RPMI7951 (cell line): ENCODE measurements at places on chromosomes 1 and 21. TPM values are rescaled to one million over a fixed set of nuclear protein-coding genes. Genes with fewer than 3 reads are reported as not detected.

DNA sequence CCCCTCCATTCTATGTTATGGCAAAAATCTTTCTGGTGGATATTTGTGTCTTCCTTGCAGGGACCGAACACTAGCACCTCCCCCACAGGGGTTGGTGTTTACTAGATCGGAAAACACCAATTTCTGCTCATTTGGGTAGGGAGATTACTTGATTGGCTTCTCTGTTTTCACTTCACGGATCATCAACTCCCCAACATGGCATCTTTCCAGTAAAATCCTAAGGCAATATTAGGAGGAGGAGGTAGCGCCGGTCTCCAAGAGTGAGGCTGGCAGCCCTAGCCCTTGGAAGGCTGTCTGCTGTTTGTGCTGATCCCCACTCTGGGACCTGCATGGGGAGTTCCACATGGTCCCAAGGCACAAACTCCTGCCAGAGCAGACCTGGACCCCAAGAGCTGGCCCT is 12.2 kb downstream of the VASH2 start:
- DNase-seq: no peak

GRCh38 chr1:16391411-16391810 is 24.4 kb downstream of the SZRD1 start:
- DNase-seq: no peak

Gene VAV3
- 0.84 and 1.7 TPM in 2 replicates for total RNA-seq

GRCh38 chr1:16145030-16145661 is 10.7 kb downstream of the EPHA2 start:
- peak; percentile 92 for DNase-seq

Gene ABCG1
- total RNA-seq: not detected in 2 replicates

Gene RABGGTB
- 111 and 115 TPM in 2 replicates for total RNA-seq

Gene KIF21B
- 0.60 and 0.68 TPM in 2 replicates for total RNA-seq

- peak; percentile 55 for DNase-seq
Measured at GRCh38 chr1:92486251-92487077, at the start of gene GFI1. GFI1 (minus strand) TSS chr1:92486925; CDS start chr1:92483487, 3,438 bp downstream.

Gene ATP1A2
- not detected in 2 replicates for total RNA-seq

DNA sequence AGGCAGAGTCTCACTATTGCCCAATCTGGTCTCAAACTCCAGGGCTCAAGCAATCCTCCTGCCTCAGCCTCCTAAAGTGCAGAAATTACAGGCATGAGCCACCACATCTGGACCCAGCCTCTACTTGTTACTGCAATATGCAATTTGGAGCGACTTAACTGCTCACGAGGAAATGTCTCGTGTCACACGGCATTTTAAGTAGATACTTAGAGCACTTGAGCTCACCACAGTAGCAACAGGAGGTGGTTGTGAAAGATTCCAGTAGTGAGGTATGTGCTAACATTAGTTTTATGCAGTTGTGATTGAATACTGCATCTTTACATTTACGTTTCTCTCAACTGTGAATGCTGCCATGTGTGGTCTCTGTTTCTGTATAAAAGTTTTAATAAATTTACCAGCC is 5.8 kb upstream of the NDUFV3 start:
- DNase-seq: no peak

DNA sequence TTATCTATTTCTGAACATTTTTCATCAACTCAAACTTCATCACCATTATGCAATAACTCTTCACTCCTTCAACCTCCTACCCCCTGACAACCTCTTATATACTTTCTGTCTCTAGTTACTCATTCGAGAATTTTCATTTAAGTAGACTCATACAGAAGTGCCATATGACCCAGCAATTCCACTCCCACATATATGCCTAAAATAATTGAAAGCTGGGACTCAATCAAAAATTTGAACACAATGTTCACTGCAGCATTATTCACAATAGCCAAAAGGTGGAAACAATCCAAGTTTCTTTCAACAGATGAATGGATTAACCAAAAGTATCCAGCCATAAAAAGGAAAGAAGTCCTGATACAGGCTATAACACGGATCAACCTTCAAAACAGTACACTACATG is 24.1 kb downstream of the COL11A1 start:
- DNase-seq: no peak

Gene LRRIQ3
- total RNA-seq: 2.0 and 2.1 TPM in 2 replicates

Gene GSTM3
- total RNA-seq: 229 and 247 TPM in 2 replicates

GRCh38 chr1:234093741-234094140 is 189.3 kb downstream of the SLC35F3 start:
- peak; percentile 39 for DNase-seq

- no peak for DNase-seq
Measured at GRCh38 chr21:19541602-19542001, 1138.0 kb upstream of the TMPRSS15 start.

- DNase-seq: no peak
Measured at GRCh38 chr1:111475701-111476100, 1.9 kb downstream of the C1orf162 start.

GRCh38 chr1:102550729-102551384 is 554.1 kb upstream of the OLFM3 start:
- DNase-seq: peak; percentile 21

Gene MORN1
- total RNA-seq: 7.1 and 8.3 TPM in 2 replicates

DNA sequence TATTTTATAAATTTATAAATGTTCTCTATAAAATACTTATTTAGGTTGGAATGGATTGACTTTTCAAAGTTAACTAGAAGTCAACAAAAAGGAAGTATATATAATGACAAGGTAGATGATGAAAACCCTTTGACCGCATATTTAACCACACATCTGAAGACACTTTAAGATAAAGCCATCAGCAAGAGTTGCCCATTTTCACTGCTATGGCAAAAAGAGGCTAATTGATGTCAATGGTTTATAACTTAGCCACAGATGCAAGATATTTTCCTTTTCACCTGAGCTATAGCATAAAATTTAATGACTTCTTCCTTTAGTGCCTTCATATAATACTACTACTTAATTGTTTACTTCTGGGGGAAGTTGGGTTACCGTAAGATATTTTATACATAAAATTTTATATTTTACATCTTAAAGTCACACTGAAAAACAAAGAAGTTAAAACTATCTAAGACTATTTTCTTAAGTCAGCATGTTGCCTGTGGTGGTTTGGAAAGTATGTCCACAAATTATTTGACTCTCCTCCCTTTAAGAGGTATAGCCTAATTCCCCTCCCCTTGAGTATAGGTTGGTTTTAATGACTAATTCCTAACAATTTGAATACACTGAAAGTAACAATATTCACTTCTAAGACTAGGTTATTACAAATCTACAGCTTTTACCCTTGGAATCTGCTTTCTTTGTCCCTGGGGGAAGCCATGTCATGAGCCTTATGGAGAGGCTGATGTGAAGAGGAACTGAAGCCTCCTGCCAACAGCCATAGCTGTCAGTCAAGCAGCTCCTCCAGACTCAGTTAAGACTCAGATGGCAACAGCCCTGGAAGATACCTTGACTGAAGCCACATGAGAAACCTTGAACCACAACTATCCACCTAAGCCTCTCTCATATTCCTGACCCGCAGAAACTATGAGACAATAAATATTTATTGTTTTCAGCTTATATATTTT is 40.3 kb upstream of the LRRC8B start:
- no peak for DNase-seq

Gene BTBD8
- 0.49 and 0.72 TPM in 2 replicates for total RNA-seq

GRCh38 chr21:35204850-35205541 is 155.9 kb upstream of the RUNX1 start:
- DNase-seq: peak; percentile 93

- no peak for DNase-seq
Measured at GRCh38 chr21:31158789-31159581, 120.7 kb upstream of the KRTAP19-8 start.

- peak; percentile 49 for DNase-seq
Measured at GRCh38 chr1:36609241-36610027, 126.7 kb upstream of the CSF3R start.

DNA sequence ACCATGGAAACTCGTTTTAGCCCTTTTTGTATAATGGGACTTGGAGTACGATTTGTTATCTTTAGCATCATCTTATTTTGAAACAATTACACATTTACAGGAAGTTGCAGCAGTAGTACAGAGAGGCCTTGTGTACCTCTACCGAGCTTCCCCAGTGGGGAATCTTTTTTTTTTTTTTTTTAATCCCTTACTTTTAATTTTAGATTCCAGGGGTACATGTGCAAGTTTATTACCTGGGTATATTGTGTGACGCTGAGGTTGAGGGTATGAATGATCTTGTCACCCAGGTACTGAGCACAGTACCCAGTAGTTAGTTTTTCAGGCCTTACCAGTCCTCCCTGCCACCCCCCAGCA is 45.9 kb downstream of the HHAT start:
- no peak for DNase-seq

DNA sequence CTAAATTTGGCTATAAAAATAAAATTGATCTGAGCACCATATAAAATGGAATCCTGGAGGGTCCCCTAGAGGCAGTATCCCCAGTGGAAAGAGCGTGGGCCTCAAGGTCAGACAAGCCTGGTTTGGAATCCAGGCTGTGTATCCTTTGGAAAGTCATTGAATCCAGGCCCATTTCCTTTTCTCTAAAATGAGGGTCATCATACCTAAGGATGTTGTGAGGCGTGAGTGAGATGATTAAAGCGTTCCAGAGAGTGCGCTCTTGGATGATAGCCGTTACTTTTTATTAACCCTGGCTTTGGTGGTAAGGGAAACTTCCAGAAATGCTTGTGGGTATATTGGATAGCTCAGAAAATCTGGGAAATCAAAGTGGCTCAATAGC is 683 bp upstream of the ZNF436 start:
- no peak for DNase-seq

DNA sequence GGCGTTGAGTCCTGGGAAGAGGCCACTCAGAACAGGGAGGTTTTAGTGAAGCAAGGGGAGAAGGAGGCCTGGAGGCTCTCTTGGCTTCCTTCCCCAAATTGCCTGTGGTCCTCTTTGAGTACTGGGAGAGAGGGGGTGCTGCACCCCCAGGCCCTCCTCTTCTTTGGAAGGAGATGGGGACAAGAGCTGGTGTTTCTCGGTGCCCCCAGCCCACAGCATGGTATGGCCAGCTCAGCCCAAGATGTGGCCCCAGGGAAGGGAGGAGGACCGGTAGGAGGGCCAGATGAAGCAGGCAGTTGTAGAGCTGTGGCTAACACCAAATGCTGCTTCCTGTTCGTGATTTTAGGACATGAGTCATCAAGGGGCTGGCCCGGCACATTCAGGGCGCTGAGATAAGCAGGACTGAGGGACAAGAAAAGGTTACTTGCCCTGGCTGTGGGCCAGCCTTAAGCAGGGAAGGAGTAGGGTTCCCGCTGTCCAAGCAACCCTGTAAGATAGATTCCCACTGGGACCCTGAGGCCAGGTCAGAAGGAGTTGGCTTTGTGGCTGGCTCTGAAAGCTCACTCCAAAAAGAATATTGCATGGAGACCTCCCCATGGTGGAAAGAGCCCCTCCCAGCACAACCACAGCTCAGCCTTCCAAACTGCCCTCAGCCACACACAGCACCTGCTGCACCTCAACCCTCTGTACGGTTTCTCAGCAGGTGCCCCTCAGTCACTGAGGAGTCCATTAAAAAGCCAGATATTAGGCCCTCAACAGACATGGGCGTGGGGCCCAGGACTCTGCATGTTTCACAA is 4.9 kb upstream of the TNFRSF1B start:
- peak; percentile 98 for DNase-seq

Gene ACTA1
- total RNA-seq: not detected in 2 replicates

DNA sequence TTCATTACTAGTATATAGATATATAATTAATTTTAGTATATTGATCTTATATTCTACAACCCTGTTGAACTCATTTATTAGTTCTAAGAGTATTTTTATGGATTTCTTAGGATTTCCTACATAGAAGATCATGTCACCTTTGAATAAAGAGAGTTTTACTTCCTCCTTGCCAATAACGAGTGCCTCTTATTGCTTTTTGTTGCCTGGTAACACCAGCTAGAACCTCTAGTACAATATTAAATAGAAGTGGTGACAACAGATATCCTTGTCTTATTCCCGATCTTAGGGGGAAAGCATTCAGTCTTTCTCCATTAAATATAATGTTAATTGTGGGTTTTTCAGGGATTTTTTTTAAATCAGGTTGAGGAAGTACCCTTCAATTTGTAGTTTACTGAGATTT is 40.8 kb downstream of the WNT2B start:
- no peak for DNase-seq

GRCh38 chr1:69451196-69451595 is 116.5 kb upstream of the LRRC7 start:
- DNase-seq: no peak

Gene KAZN
- total RNA-seq: 0.24 and 0.49 TPM in 2 replicates

DNA sequence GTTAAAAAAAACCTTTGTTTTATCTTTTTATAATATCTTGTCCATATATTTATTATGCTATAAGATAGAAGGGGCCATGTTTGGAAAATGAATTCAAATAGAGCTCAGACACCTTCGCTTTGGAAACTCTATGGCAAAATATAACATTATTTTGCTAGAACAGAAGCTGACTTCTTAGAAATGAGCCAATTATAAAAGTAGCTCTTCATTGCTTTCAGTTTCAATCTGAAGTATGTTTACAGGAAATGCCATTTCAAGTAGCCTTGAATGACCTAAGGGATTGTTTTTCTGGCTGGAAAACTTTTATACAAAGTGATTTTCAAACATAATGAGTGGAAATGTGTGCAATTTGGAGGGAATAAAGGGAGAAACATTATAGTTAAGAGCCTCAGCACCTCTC is 37.8 kb upstream of the GBP5 start:
- peak; percentile 23 for DNase-seq

Gene C1orf53
- 2.6 and 8.3 TPM in 2 replicates for total RNA-seq

Gene SLC44A3
- total RNA-seq: 0.98 and 1.1 TPM in 2 replicates

- DNase-seq: no peak
Measured at GRCh38 chr1:36393686-36394085, 4.0 kb downstream of the LSM10 start.
